Dermis microvascular lymphatic vessel endothelial cell (primary cell): ENCODE measurements at places on chromosomes 2 and 18.
A peak's percentile ranks its signal among the peaks of the same experiment; 100 is the strongest.

- no peak for DNase-seq
These were observed 61.0 kb downstream of the TSPYL6 start for GRCh38 chr2:54194761-54195750.

- DNase-seq, result peak; percentile 38
These were observed 66.3 kb upstream of the RPE start for GRCh38 chr2:209936106-209936666.

DNA sequence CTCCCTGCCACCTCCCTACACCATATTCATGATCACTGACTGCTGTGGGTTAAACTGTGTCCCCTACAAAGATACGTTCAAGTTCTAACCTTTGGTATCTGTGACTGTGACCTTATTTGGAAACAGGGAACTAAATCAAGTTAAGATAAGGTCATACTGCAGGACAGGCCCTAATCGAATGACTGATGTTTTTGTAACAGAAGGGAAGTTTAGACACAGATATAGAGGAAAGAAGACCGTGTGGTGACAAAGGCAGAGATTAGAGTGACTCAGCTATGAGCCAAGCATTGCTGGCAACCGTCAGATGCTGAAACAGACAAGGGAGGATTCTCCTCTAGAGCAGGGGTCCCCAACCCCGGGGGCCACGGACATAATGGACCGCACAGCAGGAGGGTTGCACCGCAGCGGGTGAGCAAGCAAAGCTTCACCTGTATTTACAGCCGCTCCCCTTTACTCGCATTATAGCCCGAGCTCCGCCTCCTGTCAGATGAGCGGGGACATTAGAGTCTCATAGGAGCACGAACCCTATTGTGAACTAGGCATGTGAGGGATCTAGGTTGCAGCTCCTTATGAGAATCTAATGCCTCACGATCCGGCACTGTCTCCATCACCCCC, 28.9 kb upstream of the RNF152 start:
- peak; percentile 11 for DNase-seq

- no peak for DNase-seq
These were observed 9.1 kb upstream of the ECEL1 start for GRCh38 chr2:232496501-232497270.

DNA sequence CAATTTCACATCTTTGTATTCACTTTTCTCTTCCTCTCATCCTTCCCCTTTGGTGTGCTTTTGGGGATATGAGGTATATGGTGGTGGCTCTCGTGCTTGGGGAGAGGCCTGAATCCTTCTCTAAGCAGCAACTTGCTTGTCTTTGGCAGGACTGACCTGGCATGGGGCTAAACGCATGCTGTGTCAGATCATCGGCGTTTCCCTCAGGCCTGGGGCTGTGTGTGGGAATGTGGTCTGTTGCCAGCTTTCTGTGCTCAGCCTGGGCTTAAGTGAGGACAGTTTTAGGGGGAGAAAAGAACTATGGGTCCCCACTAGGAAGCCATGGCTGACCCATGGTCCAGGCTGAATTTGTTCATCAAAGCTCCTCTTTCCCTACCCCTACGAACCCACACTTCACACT, 60.7 kb downstream of the TET3 start:
- DNase-seq, result no peak

DNA sequence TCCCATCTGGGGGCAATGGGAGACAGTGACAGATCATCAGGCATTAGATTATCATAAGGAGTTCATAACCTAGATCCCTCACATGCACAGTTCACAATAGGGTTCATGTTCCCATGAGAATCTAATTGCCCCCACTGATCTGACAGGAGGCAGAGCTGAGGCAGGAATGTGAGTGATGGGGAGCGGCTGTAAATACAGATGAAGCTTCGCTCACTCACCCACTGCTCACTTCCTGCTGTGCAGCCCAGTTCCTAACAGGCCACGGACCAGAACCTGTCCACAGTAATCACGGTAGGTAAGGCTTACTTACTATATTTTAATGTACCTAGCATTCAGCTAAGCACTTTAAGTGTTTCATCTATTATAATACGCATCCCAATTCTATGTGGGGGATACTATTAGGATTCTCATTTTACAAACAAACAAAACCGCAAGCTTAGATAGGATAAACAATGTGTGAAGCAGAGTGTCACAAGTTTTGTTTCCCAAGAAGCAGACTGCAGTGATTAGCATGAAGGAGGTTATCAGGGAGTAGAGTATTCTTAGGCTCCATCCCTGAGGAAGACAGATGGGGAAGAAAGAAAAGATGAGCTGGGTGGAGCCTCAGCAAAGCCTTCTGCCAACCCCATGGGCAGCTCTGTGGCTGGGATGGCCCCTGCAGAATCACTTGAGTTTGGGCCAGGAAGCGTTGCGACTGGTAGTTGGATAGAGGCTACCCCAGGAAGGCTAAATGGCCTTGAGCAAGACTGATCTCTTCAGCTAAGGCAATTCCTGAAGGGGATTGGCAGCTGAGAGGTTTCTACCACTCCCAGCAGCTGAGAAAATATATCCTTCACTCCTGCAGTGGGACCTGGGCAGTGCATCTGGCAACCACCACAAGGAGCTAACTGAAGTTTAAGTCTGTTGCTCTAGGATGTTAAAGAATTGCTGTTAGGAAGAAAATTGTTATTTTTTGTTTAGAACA, 133.1 kb downstream of the MREG start:
- no peak for DNase-seq

DNA sequence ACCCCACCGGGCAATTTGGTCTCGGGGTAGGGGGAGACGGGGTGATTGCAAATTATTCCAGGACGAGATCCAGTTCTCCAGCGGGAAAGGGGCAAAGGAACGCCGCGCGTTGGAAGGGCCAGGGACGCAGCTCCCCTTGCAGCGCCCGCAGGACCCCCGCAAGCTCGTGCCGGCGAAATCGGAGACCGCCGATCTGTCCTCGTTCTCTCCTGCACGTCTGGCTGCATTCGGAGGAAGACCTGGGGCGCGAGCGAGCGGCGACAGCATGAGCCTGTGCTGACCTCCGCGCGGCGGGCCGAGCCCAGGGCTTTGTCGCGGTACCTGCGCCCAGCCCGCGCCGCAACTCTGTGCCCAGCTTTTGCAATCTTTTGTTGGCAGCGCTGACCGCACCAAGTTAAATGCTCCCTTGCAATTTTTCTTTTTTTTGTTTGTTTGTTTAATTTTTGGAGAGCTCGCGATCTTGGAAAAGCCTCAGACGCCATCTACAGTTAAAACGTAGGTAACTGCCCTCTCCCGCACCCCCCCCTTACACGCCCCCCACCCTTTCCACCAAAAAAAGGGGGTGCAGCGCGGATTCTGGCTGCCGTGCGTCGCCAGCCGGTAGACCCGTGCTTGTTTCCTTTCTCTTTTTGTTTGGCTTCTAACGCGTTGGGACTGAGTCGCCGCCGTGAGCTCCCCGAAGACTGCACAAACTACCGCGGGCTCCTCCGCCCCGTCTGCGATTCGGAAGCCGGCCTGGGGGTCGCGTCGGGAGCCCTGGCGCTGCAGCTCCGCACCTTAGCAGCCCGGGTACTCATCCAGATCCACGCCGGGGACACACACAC, 667 bp downstream of the TRIB2 start:
- DNase-seq, result peak; percentile 57

GRCh38 chr2:11872948-11873269, 126.5 kb downstream of the LPIN1 start:
- no peak for DNase-seq

- DNase-seq, result no peak
These were observed 10.4 kb upstream of the CCDC74A start for GRCh38 chr2:131517106-131517831.

- DNase-seq, result peak; percentile 34
These were observed 124.8 kb upstream of the SIX2 start for GRCh38 chr2:45134014-45134413.

DNA sequence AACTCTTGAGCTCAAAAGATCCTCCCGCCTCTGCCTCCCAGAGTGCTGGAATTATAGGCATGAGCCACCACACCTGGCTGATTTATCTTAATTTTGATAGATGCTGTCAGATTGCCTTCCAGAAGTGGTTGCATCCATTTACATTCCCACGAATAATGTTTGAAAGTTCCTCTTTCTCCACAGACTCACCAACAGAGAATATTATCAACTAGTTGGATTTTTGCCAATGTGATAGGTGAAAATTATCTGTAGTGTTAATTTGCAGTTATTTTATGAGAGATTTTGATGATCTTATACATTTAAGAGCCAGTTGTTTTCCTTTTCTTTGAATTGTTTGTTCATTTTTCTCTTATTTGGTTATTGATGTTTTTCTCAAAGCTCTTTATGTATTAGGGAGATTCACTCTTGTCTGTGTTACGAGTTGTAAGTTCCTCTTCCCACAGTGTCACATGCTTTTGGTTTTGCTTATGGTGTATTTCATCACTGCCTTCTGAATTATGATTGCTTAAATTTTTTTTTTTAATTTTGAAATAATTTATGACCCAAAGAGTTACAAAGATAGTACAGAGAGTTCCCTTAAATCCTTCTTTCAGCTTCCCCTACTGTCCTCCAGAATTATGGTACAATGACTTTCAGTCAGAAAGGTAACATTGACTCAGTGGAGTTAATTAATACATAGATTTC, 20.7 kb upstream of the NT5DC4 start:
- no peak for DNase-seq

DNA sequence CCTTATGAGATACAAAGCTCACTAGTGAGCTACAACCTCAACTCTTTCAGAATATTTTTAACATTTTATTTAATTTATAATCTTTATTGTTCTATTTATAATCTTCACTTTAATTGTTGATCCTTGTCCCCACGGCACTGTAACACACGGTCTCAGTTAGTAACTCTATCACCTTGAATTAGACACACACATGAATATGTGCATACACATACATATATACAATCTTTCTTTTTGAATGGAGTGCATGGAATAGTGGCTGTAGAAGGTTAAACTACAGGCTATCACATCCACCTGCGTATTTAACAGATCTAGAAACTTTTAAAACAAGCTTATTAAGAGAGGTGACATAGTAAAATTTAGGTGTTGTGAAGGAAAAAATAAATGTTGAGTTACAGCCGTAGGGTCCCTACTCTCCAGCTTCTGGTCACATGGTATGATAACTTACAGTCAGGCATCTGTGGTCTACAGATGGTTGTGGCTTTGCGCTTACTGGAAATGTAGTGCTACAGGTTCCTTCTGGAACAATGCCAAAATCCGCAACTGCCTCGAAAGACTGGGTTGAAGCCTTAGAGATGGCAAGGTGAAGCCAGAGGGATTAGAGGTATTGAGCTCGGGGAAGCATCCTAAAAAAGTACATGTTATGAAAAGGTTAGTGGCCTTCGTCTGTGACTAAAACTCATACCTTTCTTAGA, 1324.1 kb upstream of the SLC39A10 start:
- no peak for DNase-seq

DNA sequence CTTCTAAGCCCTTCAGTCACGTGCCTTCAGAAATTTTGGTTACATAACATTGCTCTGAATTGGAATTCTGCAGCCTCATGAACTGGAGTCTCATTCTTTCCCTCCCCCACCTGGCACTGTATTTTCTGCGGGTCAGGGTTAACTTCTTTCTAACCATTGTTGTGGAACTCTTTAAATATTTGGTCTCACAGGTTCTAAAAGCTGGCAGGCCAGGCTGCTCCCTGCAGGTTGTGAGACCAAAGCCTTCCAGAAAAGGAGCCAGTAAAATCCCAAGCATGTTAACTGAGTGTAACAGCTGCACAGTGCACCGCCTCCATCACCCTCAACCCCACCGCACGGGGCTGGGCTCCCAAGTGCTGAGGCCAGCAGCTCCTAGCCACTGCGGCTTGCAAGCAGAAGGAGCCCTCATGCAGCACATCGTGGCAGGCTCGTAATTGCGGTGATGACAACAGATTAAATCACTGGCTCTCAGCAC, 174.1 kb upstream of the ALPP start:
- no peak for DNase-seq

- DNase-seq, result no peak
These were observed 72.5 kb downstream of the ARL6IP6 start for GRCh38 chr2:152790883-152791282.

- DNase-seq, result no peak
These were observed 113.6 kb downstream of the KCNE4 start for GRCh38 chr2:223165423-223166214.

GRCh38 chr2:173803449-173803848, 161.7 kb downstream of the SP3 start:
- DNase-seq, result no peak

DNA sequence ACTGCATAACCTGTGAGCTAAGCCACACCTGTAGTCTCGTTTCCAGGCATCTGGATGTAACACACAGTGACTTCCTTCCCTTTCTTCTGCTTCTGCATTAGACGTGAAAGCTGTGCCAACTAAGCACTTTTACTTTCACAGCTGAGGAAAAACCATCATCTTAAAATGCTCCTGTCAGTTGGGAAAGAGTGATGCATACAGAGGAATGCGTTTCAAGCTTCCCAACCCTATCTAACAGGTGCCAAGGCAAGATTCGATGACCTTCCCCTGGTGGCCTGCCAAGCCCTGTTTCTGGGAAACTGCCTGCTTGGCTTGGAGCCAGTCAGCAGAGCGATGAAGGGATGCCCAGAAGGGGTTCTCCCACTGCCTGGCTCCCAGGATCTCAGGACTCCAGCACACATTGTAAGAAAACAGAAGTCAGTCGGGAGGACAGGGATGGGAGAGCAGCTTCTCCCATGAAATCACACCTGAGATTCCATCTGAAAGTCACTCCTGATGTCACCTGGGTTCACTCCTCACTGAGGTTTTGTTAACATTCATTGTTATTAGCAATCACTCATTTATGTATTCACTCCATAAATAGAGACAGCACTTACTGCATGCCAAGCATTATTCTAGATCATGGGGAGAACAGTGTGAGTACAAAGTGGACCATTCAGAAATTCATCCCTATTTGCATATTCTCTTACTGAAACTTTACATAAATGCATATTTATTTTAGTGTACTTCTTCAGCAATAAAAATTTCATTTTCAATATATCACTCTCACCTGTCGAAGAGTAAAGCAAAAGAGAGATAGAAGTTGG, 64.1 kb downstream of the DTNA start:
- peak; percentile 43 for DNase-seq

DNA sequence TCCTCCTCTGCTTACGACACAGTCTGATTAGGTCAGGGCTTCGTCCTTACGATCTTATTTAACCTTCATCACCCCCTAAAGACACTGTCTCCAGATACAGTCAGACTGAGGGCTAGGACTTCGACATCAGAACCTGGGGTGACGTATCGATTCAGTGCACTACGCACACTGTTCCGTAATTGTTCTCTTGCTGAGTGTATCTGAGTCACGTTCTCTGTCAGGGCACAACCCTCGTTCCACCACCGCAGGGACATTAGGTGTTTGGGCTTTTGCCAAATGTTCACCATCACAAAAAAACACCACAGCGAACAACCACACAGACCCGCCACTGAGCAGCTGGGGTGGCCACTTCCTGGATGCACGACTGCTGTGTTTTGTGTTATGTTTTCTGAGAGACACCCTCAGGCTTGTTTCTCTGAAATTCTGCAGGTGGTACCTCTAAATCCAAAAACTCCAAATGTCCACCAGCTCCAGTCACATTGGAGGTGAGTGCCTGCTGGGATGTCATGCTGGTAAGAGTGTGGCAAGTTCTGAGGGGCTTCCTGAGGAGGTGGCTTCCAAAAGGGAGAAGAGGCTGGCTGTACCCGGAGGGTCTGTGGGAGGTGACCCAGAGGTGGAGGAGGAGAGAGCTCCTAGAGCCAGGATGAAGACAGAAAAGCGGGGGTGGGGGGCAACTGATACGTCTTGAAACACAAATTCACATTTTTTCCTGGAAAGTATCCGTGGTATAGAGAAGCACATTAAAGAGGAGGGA, 66.6 kb downstream of the ADNP2 start:
- DNase-seq, result no peak
